ENCODE measurements at places on chromosomes 7 and 10.

DNA sequence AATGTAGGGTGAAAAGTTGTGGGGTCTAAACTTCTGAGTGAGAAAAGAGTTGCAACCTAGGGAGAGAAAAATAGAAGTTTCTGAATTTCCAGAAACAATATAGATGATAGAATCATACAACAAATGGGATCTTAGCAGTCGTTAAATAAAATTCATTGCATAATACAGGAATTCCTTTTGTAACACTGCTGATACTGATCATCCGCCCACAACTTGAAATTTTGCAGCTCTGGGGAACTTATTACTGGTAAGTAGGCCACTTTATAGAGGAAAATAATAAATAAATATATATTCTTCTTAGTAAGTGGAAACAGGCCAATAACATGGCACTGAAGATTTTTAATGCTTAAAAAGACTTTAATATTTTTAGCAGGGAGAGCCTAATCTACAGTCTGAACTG lies 81.9 kb upstream of the SMIM30 start:
- DNase-seq: no peak

- DNase-seq: no peak
Observed at GRCh38 chr10:89351412-89351779, 23.6 kb downstream of the IFIT3 start.

GRCh38 chr10:122128357-122128756 lies 139.4 kb downstream of the TACC2 start:
- DNase-seq: no peak

DNA sequence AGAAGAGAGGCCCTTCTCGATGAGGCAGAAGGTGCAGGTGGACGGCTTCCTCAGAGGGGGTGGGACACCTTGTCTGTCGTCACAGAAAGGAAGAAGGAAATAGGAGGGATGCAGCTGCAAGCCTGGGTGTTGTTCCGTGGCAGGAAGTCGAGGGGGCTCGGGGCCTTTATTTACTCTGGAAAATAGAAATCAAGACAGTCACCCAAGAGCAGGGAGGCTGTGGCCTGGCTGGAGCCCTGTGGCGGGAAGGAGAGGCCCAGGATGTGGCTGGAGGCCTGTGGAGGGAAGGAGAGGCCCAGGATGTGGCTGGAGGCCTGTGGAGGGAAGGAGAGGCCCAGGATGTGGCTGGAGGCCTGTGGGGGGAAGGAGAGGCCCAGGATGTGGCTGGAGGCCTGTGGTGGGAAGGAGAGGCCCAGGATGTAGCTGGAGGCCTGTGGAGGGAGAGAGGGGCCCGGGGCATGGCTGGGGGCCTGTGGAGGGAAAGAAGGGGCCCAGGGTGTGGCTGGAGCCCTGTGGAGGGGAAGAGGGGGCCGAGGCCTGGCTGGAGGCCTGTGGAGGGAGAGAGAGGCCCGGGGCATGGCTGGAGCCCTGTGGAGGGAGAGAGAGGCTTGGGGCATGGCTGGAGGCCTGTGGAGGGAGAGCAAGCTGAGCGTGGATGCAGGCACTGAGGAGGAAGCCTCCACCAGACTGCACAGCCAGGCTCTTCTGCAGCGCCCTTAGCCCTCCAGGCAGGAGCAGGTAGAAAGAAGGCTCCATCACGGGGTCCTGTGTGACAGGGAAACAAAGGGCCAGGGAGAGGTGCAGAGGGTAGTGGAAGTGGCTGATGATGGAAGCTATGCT lies 97.3 kb upstream of the SFMBT2 start:
- peak; percentile 95 for DNase-seq

DNA sequence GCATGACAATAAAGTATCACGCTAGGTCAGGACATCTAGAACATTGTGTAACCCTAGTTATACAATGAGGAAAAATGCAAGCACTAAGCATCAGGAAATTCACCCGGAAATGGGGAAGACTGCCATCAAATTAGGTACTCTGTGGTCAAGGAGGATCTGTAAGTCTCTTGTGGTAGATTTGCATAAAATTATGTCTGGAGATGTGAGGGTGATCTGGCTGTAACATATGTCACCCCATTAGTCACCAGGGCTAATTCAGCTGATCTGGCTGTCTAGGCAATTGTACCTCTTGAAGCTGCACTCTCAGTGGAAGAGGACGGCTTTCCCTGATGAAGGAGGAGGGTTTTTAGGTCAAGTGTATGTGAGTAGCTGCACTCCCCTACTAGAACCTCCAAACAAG lies 14.8 kb downstream of the AKR1D1 start:
- DNase-seq: no peak

GRCh38 chr7:30657131-30657530 lies 25.1 kb downstream of the CRHR2 start:
- DNase-seq: no peak

DNA sequence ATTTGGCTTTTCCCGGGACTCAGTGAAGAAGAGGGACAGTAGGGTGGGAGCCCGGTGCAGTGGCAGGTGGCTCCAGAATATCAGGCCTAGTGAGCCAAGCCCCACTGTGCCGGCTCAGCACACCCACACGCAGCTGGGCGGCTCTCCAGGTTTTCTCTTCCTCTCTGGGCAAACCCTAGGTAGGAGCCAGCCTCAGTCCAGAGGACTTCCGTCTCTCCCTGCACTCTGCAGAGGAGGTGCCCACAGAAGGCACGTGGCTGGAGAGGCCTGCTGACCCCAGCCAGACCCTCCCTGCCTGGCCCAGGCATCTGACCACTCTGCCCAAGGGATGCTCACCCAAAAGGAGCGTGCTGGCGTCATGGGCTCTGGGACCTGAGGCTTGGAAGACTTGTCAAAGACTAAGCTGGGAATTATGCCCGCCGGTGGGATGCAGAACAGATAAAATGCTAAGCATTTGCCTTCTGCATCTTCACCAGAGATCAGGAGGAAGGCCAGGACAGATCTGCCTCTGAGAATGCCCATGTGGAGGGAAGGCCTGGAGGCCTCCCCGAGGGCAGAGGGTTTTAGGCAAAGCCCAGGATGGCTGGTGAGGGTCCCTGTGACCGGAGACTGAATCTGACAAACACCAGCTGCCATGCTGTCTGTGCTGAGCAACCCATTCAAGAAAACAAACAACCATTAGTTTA lies 40.2 kb downstream of the TCERG1L start:
- no peak for DNase-seq

GRCh38 chr10:660970-661596 lies 28.4 kb downstream of the DIP2C start:
- DNase-seq: no peak

- DNase-seq: no peak
Observed at GRCh38 chr10:48670978-48671913, 13.4 kb upstream of the WDFY4 start.

DNA sequence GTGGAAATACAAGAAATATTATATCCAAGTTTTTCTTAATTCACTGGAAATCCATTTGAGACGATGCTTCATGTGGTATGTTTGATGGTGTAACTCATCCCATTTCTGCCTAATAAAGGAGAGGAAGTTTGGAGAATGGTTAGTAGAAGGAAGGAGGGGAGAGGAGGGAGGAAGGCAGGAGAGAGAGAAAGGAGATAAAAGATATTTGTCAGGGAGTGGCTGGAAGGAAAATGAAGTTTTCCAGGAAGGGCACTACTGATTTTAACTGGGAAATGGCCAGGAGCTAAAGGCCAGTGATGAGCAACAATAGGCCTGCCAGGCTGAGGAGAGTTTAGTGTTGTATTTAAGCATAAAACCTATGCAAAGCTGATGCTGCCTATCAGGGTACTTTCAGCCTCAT lies 182.0 kb downstream of the STK31 start:
- DNase-seq: no peak

DNA sequence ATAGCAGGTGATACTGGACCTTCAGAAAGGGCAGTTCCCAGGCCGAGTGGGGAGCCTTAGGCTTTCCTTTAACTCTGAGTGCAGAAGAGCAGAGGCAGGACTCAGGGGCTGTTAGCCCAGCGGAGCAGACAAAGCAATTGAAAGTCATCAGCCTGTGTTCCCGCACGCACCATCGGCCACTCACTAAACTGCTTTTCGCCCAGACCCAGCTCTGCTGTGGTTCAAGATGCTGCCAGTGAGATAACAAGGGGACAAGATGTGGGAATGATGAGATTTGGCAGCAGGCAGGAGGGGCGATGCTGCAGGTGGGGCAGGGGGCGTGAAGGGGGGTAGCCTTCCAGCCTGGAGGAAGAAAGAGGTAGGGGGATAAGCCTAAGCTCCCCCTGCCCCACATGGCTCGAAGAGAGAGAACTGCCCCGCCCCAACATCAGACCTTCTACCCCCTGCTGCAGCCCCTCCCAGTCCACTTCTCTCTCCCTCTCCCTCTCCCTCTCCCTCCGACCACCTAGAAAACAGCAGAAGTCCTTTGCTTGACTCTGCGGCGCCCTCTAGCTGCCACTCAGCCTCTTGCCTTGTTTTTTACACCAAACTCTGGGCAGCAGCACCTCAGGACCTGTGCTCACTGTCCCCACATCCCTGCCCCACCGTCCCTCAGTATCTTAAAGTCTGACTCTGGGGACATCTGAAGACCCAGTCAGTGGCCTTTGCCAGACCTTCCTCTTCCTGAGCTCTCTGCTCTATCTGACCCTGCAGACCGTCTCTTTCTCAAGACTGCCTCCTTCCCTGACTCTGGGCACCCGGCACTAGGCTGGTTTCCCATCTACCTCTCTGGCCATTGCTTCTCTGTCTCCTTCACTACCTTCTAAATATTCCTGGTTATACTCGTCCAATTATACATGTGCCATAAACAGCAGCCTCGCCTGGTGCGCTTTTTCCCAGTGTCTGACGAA lies 110.5 kb downstream of the C10orf105 start:
- DNase-seq: peak; percentile 77

GRCh38 chr10:108544500-108545120 lies 1378.7 kb downstream of the XPNPEP1 start:
- peak; percentile 29 for DNase-seq

- no peak for DNase-seq
Observed at GRCh38 chr10:78964274-78964951, 104.4 kb upstream of the ZMIZ1 start.

DNA sequence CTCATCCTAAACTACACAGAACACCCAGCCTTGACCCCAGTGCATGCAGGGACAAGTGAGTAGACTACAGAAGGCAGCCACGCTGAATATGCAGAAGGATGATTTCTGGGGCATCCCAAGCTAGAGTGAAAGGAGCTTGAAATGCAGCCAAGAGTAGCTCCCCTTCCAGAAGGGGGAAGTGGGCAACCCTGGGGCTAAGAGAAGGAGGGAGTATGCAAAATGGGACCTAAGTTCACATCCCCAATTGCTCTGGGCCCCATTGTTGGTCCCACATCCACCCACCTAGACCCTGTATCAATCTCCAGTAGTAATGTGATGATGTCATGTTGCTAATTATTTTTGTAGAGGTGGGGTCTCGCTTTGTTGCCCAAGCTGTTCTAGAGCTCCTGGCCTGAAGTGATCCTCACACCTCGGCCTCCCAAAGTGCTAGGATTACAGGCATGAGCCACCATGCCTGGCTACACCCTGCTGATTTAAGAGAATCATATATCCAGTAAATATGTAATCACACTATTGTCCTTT lies 5.6 kb upstream of the PSTK start:
- no peak for DNase-seq

GRCh38 chr10:31584876-31585275 lies 265.9 kb downstream of the ZEB1 start:
- DNase-seq: no peak

GRCh38 chr7:91503934-91504555 lies 239.8 kb downstream of the FZD1 start:
- no peak for DNase-seq

DNA sequence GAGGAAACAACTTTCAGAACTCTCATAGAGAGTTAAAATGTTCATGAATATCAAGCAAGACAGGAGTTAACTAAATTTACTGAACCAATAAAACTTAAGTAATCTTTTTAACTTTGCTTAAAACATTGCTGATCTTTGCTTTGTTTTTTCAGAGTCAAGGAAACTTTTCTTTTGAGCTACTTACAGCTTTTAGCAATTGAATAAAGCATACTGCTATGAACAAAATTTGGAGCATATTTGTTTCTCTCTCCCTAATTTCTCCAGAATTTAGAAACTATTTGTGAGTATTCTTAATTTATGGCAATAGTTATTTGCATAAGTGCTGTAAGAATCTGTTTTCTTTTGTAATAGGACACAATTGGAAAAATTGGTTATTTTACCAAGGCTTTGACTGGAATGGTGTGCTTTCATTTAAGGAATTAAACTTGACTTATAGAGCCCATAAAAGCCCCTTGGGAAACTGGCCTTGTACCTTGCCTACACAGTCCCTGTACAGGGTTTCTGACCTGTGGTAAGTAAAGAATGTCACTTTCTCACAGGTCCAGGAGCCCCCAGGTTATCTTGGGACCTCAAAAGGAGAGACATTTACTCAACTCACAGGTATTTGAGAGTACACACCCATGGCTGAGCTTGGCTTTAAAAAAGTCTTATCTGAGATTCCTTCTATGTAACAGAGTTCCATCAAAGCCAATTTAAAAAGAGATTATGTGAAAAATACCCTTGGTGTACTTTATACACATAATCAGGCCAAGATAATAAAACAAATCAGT lies 23.3 kb upstream of the KIAA1549 start:
- no peak for DNase-seq

- no peak for DNase-seq
Observed at GRCh38 chr10:125964558-125964957, 68.2 kb downstream of the FANK1 start.

DNA sequence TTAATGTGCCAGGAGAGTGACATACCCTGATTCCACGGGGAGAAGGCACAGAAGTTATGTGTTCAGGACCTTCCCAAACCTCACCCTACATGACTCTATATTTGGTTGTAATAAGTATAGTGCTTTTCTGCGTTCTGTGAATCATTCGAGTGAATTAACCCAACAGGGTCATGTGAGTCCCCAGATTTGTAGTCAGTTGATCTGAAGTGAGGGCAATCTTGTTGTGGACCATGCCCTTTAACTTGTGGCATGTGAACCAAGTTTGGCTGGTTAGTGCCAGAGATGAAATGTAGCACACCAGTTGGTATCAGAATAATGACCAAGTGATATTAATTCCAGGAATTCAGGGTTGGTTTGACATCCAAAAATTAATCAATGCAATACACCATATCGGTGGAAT lies 70.2 kb downstream of the NHLRC2 start:
- DNase-seq: no peak

DNA sequence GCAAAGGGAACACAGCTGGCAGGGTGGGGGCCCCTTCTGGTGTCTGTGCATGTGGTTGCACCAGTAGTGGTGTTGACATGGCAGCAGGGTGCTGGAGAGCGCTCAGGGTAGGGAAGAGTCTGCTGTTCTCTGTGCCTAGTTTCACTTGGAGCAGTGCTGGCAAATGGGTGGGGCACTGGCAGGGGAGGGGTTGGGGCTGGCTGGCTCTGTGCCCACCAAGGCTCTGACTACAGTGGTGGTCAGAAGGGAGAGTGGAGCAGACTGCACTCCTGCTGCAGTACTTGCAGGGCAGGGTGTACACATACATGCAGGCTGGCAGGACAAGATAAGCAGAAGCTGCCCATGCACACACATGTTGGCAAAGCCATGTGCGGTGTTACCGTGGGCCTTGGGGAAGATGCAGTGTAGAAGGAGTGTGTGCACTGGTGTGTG lies 18.2 kb downstream of the FAM25A start:
- DNase-seq: peak; percentile 31

GRCh38 chr7:7756577-7756976 lies 38.2 kb upstream of the RPA3 start:
- no peak for DNase-seq

GRCh38 chr10:69474742-69475432 lies 23.6 kb downstream of the TSPAN15 start:
- DNase-seq: no peak

- no peak for DNase-seq
Observed at GRCh38 chr7:7323352-7323751, 141.0 kb downstream of the C1GALT1 start.

GRCh38 chr7:118757066-118757465 lies 532.6 kb downstream of the ANKRD7 start:
- no peak for DNase-seq

- no peak for DNase-seq
Observed at GRCh38 chr10:130630135-130630534, 493.9 kb downstream of the GLRX3 start.

Data from DND-41 (cell line).